ENCODE measurements at places on chromosomes 7 and 10. TPM values are rescaled to one million over a fixed set of nuclear protein-coding genes. Genes with fewer than 3 reads are reported as not detected.

MMP21 gene
- total RNA-seq, result 0.33 TPM

SLC18A3 gene
- total RNA-seq, result not detected

PLAU gene
- 24.4 TPM for total RNA-seq

STAG3 gene
- 9.3 TPM for total RNA-seq

OR2A12 gene
- total RNA-seq, result not detected

CARD11 gene
- total RNA-seq, result 69.2 TPM

DNA sequence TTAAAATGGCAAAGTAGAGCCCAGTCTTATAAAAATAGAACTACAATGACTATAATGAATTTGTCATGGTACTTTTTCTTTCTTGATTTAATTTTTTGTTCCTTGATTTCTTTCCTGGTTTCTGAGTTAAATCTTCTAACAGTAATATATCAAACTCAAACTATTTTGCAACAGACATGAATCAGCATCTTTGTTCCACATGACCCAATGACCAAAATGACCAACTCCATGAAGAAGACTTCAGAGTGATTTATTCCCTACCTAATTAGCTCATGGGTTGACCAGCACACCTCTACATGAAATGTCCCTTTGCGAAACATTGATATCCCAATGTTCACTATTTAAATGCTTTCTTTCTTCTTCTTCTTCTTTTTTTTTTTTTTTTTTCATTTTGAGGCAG lies 30.9 kb downstream of the NMT2 start:
- no peak overlapping the region for H3K27ac ChIP-seq
- H3K4me3 ChIP-seq, result no peak overlapping the region
- H3K27me3 ChIP-seq, result no peaks in the 10 kb centered on the region
- H3K36me3 ChIP-seq, result peaks cover 18% of the 10 kb centered on the region
- peaks cover 24% of the 10 kb centered on the region for H3K4me1 ChIP-seq

GRCh38 chr10:3071405-3072198 lies 4.3 kb downstream of the PFKP start:
- no peak overlapping the region for H3K4me3 ChIP-seq
- H3K27me3 ChIP-seq, result peaks cover 28% of the 10 kb centered on the region
- DNase-seq, result no peak
- no peak overlapping the region for H3K27ac ChIP-seq
- H3K4me1 ChIP-seq, result peaks cover 5% of the 10 kb centered on the region

- H3K27ac ChIP-seq, result no peak overlapping the region
- DNase-seq, result no peak
- H3K27me3 ChIP-seq, result no peaks in the 10 kb centered on the region
- no peaks in the 10 kb centered on the region for H3K36me3 ChIP-seq
- no peaks in the 10 kb centered on the region for H3K4me1 ChIP-seq
- no peak overlapping the region for H3K4me3 ChIP-seq
Measured at GRCh38 chr10:23965880-23966279, 243.1 kb upstream of the KIAA1217 start.

GRCh38 chr7:27802999-27803398 lies 63.0 kb downstream of the TAX1BP1 start:
- no peaks in the 10 kb centered on the region for H3K4me1 ChIP-seq
- DNase-seq, result no peak
- peaks cover 12% of the 10 kb centered on the region for H3K36me3 ChIP-seq
- no peak overlapping the region for H3K27ac ChIP-seq
- no peak overlapping the region for H3K4me3 ChIP-seq
- no peaks in the 10 kb centered on the region for H3K27me3 ChIP-seq

- no peak for DNase-seq
- no peak overlapping the region for H3K4me3 ChIP-seq
- no peak overlapping the region for H3K27ac ChIP-seq
- H3K36me3 ChIP-seq, result no peaks in the 10 kb centered on the region
Measured at GRCh38 chr7:37467002-37467401, 18.3 kb upstream of the ELMO1 start.

GRCh38 chr10:71221586-71222202 lies 9.3 kb downstream of the UNC5B start:
- H3K27me3 ChIP-seq, result no peaks in the 10 kb centered on the region
- H3K36me3 ChIP-seq, result no peaks in the 10 kb centered on the region
- H3K4me3 ChIP-seq, result no peak overlapping the region
- no peak overlapping the region for H3K27ac ChIP-seq
- peaks cover 18% of the 10 kb centered on the region for H3K4me1 ChIP-seq

- no peaks in the 10 kb centered on the region for H3K27me3 ChIP-seq
- DNase-seq, result no peak
- H3K4me1 ChIP-seq, result no peaks in the 10 kb centered on the region
- no peak overlapping the region for H3K27ac ChIP-seq
Measured at GRCh38 chr10:110959379-110960332, 40.3 kb downstream of the SHOC2 start.

DNA sequence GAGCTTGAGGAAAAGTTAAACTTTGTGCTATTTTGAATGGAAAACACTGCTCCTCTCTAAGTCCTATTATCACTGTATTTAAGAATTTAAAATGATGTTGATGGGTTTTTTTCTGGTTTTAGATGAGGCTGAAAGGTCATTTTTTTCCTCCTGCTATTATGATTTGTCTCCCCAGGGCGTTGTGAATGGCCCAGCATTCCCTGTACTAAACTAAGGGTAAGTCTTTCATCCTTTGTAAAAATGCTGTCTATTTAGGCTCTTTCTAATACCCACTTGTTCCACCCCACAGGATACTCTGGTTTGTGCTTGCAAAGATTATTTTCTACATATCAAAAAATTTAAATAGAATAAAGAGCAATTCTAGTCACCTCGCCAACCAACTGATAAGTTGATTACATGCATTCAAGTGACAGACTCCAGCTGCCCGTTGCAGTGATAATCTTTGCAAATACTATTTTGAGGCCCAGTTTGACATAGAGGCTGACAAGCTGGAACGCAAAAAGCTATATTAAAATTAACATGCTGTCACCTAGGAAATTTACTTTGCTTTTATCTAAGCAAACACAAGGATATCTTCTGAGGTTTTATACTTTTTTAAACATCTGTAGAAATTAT lies 222.3 kb upstream of the TMEM229A start:
- no peak overlapping the region for H3K4me3 ChIP-seq
- H3K27me3 ChIP-seq, result no peaks in the 10 kb centered on the region
- H3K27ac ChIP-seq, result no peak overlapping the region
- H3K36me3 ChIP-seq, result no peaks in the 10 kb centered on the region
- no peaks in the 10 kb centered on the region for H3K4me1 ChIP-seq
- DNase-seq, result no peak

- H3K27ac ChIP-seq, result no peak overlapping the region
- H3K4me1 ChIP-seq, result no peaks in the 10 kb centered on the region
- no peak for DNase-seq
Measured at GRCh38 chr10:93173967-93174845, 100.5 kb downstream of the CYP26A1 start.

DNA sequence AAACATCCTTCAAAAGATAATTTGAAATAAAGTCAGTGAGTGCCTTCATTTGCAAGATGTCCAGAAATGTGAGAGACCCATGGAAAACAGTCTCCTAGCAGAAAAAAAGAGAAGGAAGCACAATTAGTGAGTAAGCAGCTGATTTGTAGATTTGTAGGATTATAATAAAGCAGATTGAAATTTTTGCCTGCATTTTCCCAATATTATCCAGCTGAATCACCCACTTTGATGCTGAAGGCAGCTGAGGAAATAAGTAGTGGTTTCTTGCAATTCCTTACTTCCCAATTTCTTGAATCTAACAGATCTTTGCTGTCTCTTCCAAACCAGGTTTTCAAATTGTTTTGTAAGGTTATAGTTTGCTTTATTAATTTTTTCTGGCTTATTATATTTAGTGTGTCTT lies 181.4 kb downstream of the GNAT3 start:
- no peaks in the 10 kb centered on the region for H3K36me3 ChIP-seq
- no peak overlapping the region for H3K27ac ChIP-seq
- no peaks in the 10 kb centered on the region for H3K4me1 ChIP-seq
- H3K4me3 ChIP-seq, result no peak overlapping the region

- peak overlapping the region; percentile 65 for H3K27ac ChIP-seq
- H3K4me1 ChIP-seq, result peaks cover 61% of the 10 kb centered on the region
- peaks cover 73% of the 10 kb centered on the region for H3K36me3 ChIP-seq
- H3K27me3 ChIP-seq, result no peaks in the 10 kb centered on the region
Measured at GRCh38 chr10:3775696-3776551, 9.1 kb downstream of the KLF6 start.

GRCh38 chr7:27647046-27647445 lies 15.6 kb downstream of the HIBADH start:
- peaks cover 16% of the 10 kb centered on the region for H3K36me3 ChIP-seq
- no peaks in the 10 kb centered on the region for H3K4me1 ChIP-seq
- H3K4me3 ChIP-seq, result no peak overlapping the region
- H3K27me3 ChIP-seq, result no peaks in the 10 kb centered on the region

DNA sequence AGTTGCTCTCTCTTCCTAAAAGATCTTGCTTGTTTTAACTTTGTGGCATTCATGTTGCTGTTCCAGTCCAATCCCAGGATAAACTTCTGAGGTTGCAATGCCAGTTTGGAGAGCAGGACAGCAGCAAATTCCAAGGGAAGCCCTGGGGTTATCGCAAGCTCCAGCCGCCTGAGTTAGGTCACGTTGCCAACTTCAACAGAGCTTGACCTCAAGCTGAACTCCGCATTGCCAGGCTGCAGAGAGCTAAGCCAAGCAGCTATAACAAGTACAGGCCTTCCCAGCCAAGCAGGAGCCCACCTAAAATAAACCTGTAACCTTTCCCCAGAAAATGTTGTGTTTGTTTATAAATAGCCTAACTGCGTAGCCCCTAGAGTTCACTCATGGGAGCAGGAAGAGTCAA lies 138.9 kb upstream of the LYZL1 start:
- no peak overlapping the region for H3K27ac ChIP-seq
- no peaks in the 10 kb centered on the region for H3K27me3 ChIP-seq
- no peaks in the 10 kb centered on the region for H3K36me3 ChIP-seq
- no peak overlapping the region for H3K4me3 ChIP-seq
- DNase-seq, result no peak

- H3K4me3 ChIP-seq, result no peak overlapping the region
- H3K4me1 ChIP-seq, result no peaks in the 10 kb centered on the region
- no peak for DNase-seq
- H3K27ac ChIP-seq, result no peak overlapping the region
Measured at GRCh38 chr7:91504919-91505318, 240.7 kb downstream of the FZD1 start.

GRCh38 chr10:76492026-76492425 lies 1060.6 kb downstream of the LRMDA start:
- no peaks in the 10 kb centered on the region for H3K27me3 ChIP-seq
- no peak overlapping the region for H3K27ac ChIP-seq
- H3K36me3 ChIP-seq, result peaks cover 7% of the 10 kb centered on the region
- no peak overlapping the region for H3K4me3 ChIP-seq
- H3K4me1 ChIP-seq, result no peaks in the 10 kb centered on the region

DNA sequence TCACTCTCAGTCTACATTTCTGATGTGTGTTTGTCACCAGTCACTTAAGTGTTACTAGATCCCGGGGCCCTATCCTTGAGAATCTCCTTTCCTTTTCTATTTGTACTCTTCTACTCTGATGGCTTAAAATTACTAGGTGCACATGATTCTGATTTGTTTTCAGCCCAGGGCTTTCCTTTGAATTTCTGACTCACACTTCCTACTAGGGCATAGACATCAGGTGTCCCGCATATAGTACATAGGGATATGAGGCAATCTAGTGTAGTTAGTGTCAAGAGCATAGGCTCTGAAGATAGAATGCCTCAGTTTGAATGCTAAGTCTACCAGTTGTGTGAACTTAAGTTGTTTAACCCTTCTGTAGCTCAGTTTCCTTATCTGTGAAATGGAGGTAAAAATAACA lies 49.4 kb upstream of the LRRN3 start:
- no peaks in the 10 kb centered on the region for H3K27me3 ChIP-seq
- H3K4me3 ChIP-seq, result no peak overlapping the region
- H3K4me1 ChIP-seq, result no peaks in the 10 kb centered on the region
- DNase-seq, result no peak

GRCh38 chr10:69802424-69803161 lies 887 bp downstream of the COL13A1 start:
- H3K27ac ChIP-seq, result peak overlapping the region; percentile 31
- H3K36me3 ChIP-seq, result no peaks in the 10 kb centered on the region
- H3K27me3 ChIP-seq, result peaks cover 35% of the 10 kb centered on the region
- peak overlapping the region; percentile 47 for H3K4me3 ChIP-seq

- DNase-seq, result no peak
- H3K4me1 ChIP-seq, result peaks cover 26% of the 10 kb centered on the region
- H3K27ac ChIP-seq, result peak overlapping the region; percentile 55
- H3K27me3 ChIP-seq, result no peaks in the 10 kb centered on the region
Measured at GRCh38 chr10:71378336-71379117, 18.2 kb upstream of the CDH23 start.

DNA sequence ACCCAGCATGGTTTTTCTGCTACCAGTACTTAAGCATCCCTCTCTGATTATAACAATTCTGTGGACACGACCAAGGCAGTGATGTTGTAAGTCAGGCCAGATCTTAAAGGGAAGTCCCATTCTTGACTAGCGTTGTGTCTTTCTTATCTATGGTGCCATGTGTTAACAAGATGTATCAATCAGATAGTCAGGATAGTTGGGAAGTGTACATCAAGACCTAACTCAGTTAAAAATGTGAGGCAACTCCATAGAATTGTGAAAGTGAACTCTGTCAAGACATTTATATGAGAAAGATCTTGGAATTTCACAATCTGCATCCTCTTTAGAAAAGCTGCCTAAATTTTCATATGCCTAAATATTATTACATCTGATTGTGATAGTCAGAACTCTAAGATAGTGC lies 341.7 kb upstream of the SEMA3D start:
- H3K27ac ChIP-seq, result no peak overlapping the region
- no peaks in the 10 kb centered on the region for H3K27me3 ChIP-seq
- no peaks in the 10 kb centered on the region for H3K4me1 ChIP-seq
- no peak for DNase-seq
- H3K4me3 ChIP-seq, result no peak overlapping the region
- no peaks in the 10 kb centered on the region for H3K36me3 ChIP-seq
